ENCODE measurements at places on chromosomes 4 and X.

GRCh38 chr4:123606946-123607542 is 210.4 kb downstream of the SPRY1 start:
- DNase-seq, result no peak

DNA sequence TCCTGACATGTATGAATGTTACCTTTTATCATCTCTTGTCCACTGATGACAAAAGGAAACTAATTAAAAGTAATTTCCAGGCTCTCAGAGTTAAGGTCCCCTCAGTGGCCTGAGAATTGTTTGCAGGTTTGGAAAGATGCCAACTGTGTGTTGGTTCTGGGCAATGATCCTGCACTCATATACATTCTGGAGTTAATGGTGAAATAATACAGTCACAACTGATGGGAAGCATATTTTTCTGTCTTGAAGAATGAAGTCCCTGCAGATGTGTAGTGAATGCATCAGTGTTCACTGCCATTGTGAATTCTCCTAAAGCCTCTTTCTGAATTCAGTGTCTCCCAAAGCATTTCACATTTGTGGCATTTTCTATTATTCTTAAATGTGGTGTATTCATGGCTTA is 238.1 kb upstream of the PPP1R2C start:
- no peak for DNase-seq

DNA sequence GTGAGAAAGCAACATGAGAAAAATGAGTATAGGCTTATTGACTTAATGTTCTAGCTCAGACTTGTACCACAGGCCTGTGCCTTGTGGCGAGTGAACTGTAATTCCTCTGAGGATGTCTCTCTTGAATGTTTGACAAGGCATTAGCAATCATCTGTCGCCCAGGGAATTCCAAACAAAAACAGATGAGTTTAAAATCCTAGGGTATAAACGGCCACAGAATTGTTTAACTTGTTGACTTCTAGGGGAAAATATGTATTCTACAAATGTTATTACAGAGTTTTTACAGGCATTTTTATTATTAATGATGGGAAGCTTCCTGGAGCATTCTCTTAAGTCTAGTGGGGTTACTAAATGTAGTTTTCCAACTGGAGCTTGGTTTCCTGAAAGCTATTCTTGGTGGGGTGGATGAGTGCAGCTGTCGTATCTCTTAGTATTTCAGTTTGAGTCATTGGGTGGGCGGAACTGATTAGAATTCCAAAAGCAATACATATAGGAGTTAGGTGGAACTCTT is 40.6 kb downstream of the ARHGAP10 start:
- no peak for DNase-seq

GRCh38 chr4:10295301-10295700 is 161.9 kb downstream of the ZNF518B start:
- no peak for DNase-seq

DNA sequence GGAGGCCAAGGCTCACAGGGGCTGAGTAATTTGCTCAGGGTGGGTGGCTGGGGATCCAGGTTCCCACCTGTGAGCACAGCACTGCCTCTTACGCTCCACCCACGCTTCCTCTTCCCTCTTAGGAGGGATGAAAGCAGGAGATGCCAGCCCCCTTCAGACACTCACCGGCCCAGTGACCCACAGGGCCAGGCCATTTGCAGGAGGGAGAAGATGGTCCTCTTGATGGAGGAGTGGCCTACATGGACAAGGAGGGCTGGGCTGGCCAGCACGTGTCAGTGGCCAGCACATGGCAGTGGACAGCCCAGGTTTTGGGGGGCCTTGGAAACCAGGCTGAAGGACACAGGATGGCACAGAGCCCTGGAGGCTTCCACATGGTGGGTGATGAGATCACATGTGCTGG is 108.1 kb upstream of the PSAPL1 start:
- no peak for DNase-seq

DNA sequence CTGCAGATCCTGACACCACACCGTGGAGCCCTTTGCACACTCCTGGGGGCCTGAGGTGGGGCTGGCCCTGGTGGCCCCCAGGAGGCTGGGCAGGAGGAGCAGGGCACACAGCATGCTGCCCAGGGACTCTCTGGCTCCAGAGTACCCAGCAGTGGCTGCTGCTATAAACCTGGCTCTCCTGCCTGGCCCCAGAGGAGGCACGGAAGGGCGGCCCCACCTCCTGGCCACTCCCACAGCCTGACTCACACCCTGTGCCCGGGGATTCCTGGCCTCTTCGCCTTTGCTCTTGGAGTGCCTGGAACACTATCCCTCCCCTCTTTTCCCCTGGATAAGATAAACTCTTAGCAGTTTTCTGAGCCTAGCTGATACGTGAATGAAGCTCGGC is at the start of gene PSAPL1:
Gene PSAPL1 (minus strand): TSS at position 165 of the 385 bp plus-strand sequence. CDS start 51 bp downstream, at position 114.
- no peak for DNase-seq

Data from stimulated activated CD4-positive, alpha-beta T cell treated with anti-CD3 and anti-CD28 coated beads, Interleukin-1b, Interleukin-23, amount 100 ng/mL, for 24 hours (primary cell).